Neural progenitor cell (in vitro differentiated cells): ENCODE measurements at places on chromosomes 11 and 22.

DNA sequence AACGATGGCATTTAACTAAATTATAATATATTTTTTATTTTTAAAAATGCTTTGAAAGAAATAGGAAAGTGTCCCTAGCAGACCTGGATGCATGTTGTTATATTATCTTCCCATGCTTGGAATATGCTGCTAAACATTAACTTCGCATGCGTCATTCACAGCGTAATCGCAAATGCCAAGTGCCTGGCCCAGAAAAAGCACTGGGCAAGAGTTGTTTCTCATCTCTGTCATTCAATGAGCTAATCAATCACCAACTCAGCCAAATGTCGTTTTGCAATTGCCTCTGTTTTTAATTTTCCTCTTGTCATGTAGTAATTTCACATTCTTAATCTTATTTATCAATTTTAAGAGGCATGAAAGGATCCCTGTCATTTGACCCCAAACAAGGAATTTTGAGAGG is 1421.9 kb downstream of the BRD1 start:
- DNase-seq, result no peak
- no peak overlapping the region for H3K4me3 ChIP-seq
- H3K4me1 ChIP-seq, result no peaks in the 10 kb centered on the region
- no peak overlapping the region for H3K27ac ChIP-seq

DNA sequence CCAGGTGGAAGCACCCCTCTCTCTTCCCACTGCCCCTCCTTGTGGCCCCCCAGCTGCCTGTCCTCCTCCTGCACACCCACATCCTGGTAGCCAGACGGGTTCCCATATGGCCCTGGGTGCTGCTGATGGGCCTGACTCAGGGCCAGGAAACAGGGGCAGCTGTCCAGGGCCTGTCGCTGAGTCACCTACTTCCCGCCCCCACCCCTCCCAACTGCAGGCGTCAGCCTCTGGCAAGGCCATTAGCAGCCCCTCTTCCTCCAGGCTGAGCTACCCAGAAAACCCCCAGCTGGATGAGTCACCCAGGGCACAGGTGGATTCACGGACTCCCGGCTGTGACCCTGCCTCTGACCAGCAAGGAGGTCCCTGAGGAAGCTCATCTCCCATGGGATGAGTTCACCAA is 6.9 kb upstream of the GAL start:
- no peaks in the 10 kb centered on the region for H3K4me1 ChIP-seq
- H3K27ac ChIP-seq, result no peak overlapping the region
- H3K4me3 ChIP-seq, result no peak overlapping the region
- no peaks in the 10 kb centered on the region for H3K36me3 ChIP-seq

DNA sequence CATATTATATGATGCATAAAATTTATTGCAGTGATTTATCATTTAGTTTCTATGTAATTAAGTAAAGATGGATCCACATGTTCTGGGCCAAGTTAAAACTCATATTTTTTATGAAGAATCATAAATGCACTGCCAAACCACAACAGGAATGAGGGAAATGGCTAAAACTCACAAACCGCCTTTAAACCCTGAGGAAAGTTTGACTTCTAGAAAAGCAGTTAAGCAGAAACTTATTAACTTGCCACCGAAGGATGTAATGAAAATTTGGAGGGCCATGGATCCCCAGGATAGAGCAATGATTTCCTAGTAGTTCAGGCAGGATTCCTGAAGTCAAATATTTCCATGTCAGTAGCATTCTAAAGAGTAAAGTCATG is 218.3 kb upstream of the CTSC start:
- H3K4me3 ChIP-seq, result no peak overlapping the region
- no peaks in the 10 kb centered on the region for H3K4me1 ChIP-seq
- H3K27me3 ChIP-seq, result no peaks in the 10 kb centered on the region
- no peaks in the 10 kb centered on the region for H3K36me3 ChIP-seq
- H3K27ac ChIP-seq, result no peak overlapping the region

DNA sequence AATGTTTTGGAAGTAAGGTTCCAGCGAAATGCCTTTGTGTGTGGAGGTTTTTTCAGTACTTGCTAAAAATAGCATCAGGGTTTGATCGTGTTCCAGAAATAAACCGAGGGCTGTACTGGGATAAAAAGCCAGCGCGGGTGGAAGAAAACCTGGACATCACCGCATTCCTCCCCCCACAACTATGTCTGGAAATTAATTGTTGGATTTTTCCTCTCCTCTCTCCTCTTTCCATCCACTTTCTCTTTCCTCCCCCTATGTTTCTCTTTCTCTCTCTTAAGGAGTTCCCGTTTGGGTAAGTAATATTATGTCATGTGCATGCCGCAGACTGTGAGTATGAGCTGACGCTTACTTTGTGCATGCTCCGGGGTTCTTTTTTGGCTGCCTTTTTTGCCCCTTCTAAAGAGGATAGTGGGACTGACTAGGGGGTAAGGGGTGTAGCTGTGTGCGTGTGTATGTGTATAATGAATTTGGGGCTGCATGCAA is 104.2 kb upstream of the HSD17B12 start:
- no peak overlapping the region for H3K4me3 ChIP-seq
- no peak for DNase-seq

- no peaks in the 10 kb centered on the region for H3K27me3 ChIP-seq
- no peaks in the 10 kb centered on the region for H3K4me1 ChIP-seq
- no peak for DNase-seq
- H3K4me3 ChIP-seq, result no peak overlapping the region
- H3K36me3 ChIP-seq, result no peaks in the 10 kb centered on the region
Observed at GRCh38 chr11:83349296-83349695, 63.1 kb upstream of the CCDC90B start.

- no peak for DNase-seq
- peaks cover 5% of the 10 kb centered on the region for H3K27me3 ChIP-seq
- H3K4me1 ChIP-seq, result peaks cover 37% of the 10 kb centered on the region
- no peak overlapping the region for H3K4me3 ChIP-seq
- no peaks in the 10 kb centered on the region for H3K36me3 ChIP-seq
Observed at GRCh38 chr22:39910876-39911613, 10.2 kb downstream of the GRAP2 start.

DNA sequence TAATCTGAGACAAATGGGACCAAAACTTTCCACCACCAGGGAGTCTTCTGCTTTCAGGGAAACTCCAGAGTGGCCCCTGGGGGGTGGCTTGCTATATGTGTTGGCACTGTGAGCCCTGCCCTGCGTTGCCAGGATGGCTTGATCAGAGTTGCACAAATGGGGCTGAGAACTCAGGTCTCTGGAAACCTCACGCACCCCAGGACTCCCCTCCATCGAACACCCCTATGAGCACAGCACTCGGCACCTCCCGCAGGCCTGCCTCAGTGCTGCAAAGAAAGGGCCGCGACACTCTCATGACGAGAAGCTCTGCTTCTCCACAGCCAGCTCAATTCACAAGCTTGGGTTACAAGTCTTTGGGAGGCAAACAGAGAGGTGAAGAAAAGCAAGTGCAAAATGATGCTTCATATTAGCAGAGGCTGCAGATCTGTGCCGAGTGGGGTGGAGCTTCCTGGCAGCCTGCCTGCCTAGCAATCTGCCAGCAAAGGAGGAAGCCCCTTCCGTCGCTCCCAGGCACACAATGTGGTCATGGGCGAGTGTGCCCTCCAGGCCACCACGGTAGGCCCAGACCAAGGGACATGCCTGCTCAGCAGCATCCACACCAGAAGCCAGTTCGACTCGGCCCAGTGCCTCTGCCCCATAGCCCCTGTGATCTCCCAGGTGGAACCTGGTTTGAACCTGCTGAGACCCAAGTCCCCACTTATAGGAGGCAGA is 55.7 kb downstream of the MYH9 start:
- peak overlapping the region; percentile 99 for H3K27ac ChIP-seq
- H3K4me1 ChIP-seq, result peaks cover 61% of the 10 kb centered on the region
- no peaks in the 10 kb centered on the region for H3K36me3 ChIP-seq

DNA sequence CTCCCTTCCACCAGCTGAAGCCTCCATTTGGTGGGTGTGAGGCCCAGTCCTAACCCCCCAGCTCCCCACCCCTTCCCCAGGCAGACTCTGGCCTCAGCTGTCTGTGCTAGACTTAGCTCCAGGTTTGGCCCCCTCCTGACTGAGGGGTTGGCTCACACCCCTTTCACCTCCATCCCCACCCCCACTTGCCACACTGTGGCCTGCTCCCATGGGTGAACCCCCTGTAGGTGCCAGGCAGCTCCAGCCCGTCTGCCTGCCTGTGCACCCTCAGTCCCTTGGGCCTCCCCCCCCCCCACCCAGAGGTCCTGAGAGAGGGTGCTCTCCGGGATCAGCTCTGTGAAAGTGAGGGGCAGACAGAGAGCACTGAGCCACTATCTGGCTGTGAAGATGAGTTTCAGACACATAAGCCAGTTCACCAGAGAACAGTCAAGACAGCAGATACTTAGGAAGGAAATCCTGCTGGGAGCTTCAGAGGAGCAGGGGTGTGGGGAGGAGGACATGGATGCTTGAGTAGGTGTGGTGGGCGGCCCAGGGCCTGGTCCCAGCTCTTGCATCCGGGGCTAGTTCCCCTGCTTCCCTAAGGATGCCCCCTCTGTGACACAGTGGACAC is 36.2 kb downstream of the PPM1F start:
- H3K4me1 ChIP-seq, result peaks cover 37% of the 10 kb centered on the region
- no peak overlapping the region for H3K4me3 ChIP-seq
- no peak for DNase-seq
- H3K36me3 ChIP-seq, result no peaks in the 10 kb centered on the region

- H3K27me3 ChIP-seq, result no peaks in the 10 kb centered on the region
- no peak overlapping the region for H3K27ac ChIP-seq
- H3K36me3 ChIP-seq, result no peaks in the 10 kb centered on the region
- H3K4me1 ChIP-seq, result peaks cover 10% of the 10 kb centered on the region
- DNase-seq, result no peak
Observed at GRCh38 chr11:107710301-107710700, 1.6 kb downstream of the SLN start.

DNA sequence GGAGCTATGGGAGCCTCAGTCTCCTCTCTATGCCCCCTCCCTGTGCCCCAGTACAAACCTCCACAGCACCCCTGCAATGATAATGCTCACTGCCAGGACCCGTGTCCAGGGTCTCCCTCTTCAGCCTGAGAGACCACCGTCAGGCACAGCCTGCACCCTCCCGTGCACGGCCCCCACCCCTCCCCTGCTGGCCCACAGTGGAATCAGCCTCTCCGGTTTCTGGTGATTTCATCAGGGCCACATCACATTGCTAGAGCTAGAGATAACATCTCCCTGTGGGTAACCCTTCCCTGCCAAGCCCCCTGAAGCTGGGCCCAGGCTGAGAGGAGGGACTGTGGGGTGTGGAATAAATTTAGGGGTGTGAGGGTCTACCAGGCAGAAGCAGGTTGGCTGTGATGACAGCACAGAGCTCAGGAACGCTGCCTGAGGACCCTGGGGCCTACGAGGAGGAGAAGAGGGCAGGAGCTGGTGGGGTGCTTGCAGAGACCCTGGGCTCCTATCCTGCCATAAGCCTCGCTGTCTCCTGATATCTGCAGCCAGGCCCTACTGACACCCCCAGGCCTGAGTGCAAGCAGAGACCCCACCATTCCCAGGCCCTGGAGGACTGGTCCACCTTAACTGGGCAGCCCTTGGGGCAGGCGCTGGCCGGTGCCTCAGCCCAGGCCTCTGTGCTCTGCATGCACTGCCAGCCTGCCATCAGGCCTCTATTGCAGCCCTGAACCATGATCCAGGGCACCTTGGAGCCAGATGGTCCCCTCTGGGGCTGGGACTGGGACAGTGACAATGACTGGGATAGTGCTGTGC is at the start of gene KLHDC7B:
Gene KLHDC7B, plus strand, starts transcription at position 378 of the 804 bp plus-strand sequence. Its CDS starts 345 bp downstream, at position 723.
- no peak within 1 kb of the TSS for H3K27ac ChIP-seq
- H3K27me3 ChIP-seq, result peaks cover 34% of the 10 kb centered on the region
- no peak for DNase-seq
- no peak within 1 kb of the TSS for H3K4me3 ChIP-seq
- no peaks in the 10 kb centered on the region for H3K4me1 ChIP-seq

- no peaks in the 10 kb centered on the region for H3K27me3 ChIP-seq
- no peaks in the 10 kb centered on the region for H3K36me3 ChIP-seq
- peak; percentile 95 for DNase-seq
- H3K4me1 ChIP-seq, result peaks cover 23% of the 10 kb centered on the region
- peak within 1 kb of the TSS; percentile 79 for H3K27ac ChIP-seq
- peak within 1 kb of the TSS; percentile 77 for H3K4me3 ChIP-seq
Observed at GRCh38 chr22:20507253-20508066, at the start of gene MED15. MED15 (plus strand) TSS chr22:20507610; CDS start chr22:20507679, 69 bp downstream.

- H3K4me1 ChIP-seq, result no peaks in the 10 kb centered on the region
- H3K27ac ChIP-seq, result no peak overlapping the region
- H3K27me3 ChIP-seq, result no peaks in the 10 kb centered on the region
- no peak for DNase-seq
- H3K36me3 ChIP-seq, result no peaks in the 10 kb centered on the region
Observed at GRCh38 chr11:36703055-36703404, 105.0 kb upstream of the RAG2 start.

DNA sequence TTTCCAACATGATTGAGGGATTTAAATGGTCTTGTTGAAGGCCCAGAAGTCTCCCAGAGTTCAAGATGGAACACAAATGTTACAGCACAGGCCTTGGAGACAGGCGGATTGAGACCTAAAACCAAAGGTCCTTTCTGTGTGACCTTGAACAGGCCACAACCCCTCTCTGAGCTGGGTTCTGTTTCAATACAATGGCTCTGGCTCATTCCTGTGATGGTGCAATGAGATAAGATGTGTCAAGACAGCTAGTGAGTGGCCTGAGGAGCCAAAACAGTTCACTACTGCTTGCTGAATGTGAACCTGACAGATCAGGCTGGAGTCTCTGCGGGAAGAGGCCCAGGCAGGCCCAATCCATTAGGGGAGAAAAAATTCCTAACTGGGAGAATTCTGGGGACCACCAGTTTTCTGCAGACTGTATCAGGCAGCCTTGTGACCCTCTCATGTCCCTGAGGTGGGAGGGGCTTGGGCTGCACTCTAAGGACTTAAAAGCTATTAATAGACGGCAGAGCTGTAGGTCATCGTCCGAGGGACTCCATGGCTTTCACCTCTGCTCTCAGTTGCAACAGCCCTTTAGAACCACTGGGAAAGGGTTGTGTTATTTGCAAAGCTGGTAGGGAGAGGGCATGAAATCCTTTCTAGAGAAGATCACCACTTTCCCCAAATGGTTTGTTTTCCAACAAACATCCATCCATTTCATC is 126.1 kb upstream of the TEAD1 start:
- H3K27me3 ChIP-seq, result no peaks in the 10 kb centered on the region
- no peaks in the 10 kb centered on the region for H3K4me1 ChIP-seq
- no peak overlapping the region for H3K4me3 ChIP-seq
